ENCODE measurements at places on chromosomes 2 and 18.
A peak's percentile ranks its signal among the peaks of the same experiment; 100 is the strongest.

DNA sequence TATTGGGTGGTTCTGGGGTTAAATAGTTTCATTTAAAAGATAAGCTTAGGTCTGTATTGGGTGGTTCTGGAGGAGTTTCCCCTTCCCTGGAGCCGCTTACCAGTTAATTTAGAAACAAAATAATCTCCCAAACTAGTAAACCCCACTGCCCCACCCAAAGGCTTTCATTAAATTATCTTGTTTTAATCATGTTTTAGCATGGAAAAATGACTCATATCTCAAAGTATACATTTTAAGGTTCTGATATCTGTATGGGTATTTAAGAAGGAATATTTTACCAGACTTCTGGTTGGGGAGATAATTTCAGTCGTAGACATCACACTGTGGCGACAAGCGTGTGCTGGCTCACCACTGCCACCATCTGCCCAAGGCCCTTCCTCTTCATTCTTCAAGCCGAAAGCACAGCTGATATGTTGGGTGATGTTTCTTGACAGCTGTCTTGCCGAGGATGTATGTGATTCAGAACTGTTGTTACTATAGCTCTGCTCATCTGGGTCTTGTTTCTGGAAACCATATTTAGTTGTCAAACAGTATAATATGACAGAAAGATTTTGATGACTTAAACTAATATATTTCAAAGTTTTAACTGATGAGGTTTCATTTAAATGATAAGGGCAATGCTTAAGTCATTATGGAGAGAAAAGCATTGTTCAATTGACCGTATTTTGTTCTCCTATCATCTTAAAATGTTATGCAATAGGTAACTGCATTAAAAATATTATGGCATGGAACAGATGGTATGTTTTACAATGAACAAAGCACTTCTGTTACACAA, 5.1 kb downstream of the FIGLA start:
- no peak for DNase-seq

DNA sequence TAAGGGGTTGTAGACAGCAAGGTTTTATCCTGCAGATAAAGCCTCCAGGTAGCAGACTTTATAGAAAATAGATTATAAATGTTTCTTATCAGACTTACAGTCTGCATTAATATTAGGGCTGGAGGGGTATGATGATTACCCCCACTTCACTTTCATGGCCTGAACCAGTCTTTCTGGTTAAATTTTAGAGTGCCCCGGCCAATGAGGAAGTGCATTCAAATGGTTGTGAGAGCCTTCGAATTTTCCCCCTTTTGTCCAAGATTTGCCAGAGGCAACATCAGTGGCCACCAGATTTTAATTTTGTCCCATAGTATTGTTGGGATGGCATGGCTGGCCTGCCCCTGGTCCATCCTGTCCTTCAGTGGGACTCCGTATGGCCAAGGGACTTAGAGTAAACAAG, 31.6 kb downstream of the COMMD1 start:
- no peak for DNase-seq

DNA sequence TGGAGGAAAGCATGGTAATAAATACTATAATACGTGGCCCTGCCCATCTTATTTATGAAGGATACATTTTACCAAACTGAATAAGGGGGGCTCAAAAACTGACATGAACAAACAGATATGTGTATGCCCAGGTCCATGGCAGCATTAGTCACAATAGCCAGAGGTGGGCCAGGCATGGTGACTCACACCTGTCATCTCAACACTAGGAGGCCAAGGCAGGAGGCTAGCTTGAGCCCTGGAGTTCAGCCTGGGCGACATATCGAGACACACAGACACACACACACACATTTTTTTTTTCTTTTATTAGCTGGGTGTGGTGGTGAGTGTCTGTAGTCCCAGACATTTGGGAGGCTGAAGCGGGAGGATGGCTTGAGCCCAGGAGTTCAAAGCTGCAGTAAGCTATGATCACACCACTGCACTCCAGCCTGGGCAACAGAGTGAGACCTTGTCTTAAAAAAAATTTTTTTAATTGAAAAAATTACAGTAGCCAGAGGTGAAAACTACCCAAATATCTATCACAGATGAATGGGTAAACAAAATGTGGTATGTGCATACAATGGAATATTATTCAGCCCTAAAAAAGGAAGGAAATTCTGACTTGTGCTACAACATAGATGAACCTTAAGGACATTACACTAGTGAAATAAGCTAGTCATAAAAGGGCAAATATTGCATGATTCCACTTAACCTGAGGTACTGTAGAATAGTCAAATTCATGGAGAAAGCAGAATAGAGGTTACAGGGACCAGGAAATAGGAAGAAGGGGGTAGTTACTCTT, 8.0 kb downstream of the ATP8B1 start:
- no peak for DNase-seq

GRCh38 chr2:89845532-89845931, 1154.1 kb downstream of the RPIA start:
- DNase-seq: no peak

DNA sequence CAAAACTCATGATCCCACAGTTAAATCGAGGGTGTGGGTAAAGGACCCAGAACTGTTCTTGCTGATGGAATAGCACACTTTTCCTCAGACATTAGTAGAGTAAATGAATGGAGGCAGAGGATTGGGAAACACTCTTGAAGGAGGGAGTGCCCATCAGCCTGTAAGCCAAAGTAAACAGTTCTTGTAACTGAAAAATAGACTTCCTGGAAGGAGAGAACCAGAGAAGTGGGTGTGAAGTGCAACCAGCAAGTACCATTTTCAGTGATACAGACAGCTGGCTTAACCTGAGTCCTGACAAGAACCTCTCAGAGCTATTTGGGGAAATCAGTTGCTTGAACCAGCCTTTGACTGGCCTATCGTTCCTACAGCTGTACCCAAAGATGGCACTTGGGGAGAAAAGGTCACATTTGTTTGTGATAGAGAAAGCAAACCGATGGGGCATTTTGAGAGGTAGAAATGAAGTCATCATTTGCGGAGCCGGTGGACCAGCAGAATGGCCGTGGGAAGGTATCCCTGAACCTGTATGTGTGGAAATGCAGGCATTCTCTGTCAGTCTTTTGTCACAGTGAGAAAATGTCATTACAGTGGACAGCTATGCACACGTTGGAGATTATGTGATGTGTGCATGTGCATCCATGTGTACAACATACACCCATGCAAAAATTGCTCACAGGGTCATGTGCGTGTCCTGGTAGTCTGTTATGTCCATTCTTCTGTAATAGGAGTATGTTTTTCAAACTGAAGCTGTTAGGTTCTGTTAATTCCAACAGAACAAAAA, 17.8 kb downstream of the CRIM1 start:
- no peak for DNase-seq

- no peak for DNase-seq
Measured at GRCh38 chr2:100643906-100644501, 81.2 kb downstream of the PDCL3 start.

GRCh38 chr2:6181926-6182325, 489.7 kb downstream of the SOX11 start:
- no peak for DNase-seq

DNA sequence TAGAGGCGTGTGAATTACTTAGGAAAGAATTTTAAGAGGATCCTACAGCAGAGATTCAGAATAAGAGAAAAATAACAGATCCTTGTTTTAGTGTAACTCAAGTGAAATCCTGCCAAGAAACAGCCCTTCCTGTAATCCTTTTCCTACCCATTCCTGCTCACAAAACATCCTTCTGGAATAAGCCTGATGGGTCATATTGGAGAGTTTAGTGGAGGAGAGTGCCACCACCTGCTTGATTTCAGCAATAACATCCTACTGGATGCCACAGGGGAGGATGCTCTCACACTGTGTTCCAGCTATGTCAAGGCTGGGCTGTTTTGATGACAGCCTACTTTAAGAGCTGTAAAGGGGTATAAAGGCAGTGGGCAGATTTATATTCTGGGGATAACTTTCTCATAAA, 54.8 kb upstream of the CCDC178 start:
- DNase-seq: no peak

GRCh38 chr18:26448714-26449159, 99.6 kb downstream of the KCTD1 start:
- DNase-seq: no peak

GRCh38 chr2:69940691-69941090, 20.7 kb downstream of the ASPRV1 start:
- DNase-seq: no peak

- DNase-seq: no peak
Measured at GRCh38 chr2:237782181-237782580, 16.4 kb upstream of the RBM44 start.

DNA sequence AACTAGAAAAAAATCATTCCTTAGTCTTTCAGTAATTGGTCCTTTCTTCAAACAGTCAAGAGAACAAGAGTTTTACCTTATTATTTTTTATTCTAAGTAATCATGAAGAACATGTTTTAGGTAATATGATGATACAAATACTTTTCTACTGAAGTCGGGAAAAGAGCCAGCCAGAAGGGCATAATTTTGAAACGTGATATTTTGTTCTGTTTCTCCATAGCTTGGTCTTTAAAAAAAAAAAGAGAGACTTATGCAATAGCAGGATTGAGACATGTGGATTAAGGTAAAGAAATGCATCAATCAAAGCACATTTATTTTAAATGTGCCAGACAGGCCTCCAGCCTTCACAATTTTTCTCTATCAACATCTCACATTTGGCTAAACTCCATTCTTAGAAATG, 1016.8 kb downstream of the CNTNAP5 start:
- no peak for DNase-seq

DNA sequence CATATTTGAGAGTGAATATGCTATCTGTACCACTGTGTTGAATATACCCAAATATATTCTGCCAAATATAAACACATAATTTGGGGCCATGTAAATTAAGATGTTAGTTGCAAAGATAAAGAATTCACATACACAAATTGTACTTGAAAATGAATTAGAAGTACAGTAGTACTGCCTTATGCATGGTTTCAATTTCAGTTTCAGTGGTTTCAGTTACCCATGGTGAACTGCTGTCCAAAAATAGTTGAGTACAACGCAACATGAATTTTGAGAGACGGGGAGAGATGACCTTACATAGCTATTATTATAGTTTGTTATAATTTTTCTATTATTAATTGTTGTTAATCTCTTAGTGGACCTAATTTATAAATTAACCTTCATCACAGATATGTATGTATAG, 1313.0 kb upstream of the FAM98A start:
- DNase-seq: no peak

DNA sequence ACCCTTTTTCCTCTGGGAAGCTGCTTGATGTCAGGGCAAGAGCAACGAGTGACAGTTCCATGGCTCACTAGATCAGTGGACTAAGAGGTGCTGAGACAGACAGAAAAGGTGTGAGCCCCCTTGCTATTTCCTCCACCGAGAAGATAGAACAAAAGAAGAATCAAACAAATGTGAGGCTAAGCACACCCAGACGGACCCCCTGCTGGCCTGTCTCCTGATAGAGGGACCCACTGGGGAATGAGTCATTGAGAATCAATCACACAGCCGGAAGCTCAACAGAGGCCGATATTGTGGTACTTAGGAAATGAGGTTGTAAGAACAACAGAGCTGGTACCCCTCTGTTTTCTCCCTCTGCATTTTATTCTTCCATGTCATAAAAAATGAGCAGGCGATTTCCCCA, 89.8 kb upstream of the TEX51 start:
- DNase-seq: no peak

GRCh38 chr2:239245107-239245506, 155.7 kb downstream of the HDAC4 start:
- no peak for DNase-seq

GRCh38 chr2:20357638-20358389, 7.2 kb upstream of the PUM2 start:
- DNase-seq: no peak

- DNase-seq: no peak
Measured at GRCh38 chr2:98300141-98300874, 45.9 kb upstream of the CNGA3 start.

DNA sequence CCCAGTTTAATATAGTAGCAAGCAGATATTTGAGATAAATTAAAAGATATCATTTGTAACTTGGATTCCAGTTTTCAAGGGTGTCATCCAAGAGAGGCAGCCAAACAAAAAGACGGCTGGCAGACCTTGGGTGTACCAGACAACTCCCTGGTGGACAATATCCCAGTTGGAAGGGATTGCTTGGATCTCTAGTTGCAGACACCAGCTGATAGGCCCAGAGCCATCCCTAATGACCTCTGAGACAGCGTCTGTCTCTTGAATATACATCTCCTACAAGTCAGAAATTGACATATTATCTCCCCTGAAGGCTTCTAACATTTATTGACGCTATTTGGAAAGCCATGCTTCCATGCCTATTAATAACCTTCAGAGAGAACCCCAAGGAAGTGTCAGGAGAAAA, 67.7 kb downstream of the ACVR1 start:
- no peak for DNase-seq

GRCh38 chr2:114201781-114202180, 240.7 kb upstream of the DPP10 start:
- DNase-seq: no peak

DNA sequence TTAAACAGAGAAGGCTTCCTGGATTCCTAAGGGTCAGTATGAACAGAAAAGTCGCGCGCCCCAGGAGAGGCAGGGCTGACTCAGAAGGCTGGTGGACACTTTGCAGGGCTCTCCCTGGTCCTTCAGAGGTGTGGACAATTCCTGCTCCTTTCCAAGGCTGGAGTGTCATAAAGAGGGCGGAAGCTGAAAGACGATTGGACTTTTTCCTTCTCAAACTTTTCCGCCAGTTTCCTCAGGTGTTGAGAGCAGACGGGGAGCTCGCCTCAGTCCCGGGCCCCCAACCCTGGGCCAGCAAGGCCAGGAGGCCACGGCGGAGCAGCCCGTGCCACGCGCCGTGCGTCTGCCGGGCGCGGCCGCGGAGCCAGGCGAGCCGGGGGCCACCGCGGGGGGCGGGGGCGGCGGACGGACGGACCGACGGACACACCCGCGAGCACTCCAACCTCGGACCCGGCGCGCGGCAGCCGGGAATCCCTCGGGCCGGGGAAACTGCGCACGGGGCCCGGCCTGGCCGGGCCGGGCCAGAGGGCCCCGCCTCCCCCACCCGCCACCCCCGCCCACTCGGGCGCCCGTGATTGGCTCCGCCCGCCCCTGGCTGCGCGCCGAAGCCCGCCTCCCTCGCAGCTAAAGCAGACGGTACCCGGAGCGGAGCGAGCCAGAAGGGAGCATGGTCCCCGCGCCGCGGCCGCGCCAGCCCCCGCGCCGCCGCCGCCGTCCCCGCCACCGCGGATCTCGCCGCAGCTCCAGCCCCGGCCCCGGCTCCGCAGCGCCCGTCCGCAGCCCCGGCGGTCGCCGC, at the start of gene KLHL29:
Gene KLHL29, plus strand, starts transcription at position 629 of the 793 bp plus-strand sequence. CDS start 177,018 bp downstream, outside the sequence.
- DNase-seq: peak; percentile 44

DNA sequence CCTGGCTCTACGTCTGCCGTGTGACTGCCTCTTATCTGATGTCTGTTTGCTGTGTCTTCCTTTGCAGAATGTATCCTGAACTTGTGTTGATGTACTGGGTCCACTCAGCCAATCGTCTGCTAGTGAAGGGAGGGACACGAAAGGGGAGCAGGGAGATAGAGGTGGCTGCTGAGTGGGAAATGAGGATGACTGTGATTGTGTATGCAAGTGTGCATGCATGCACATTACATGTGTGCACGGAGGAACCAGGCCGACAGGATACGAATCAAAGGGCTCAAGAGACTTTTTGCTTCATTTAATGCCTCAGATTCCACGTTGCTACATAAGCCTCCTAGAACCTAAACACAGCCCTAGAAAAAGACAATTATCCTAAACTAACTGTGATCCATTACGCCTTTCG, 111.2 kb downstream of the TFCP2L1 start:
- DNase-seq: no peak
